ENCODE measurements at places on chromosomes 5 and 9. TPM values are rescaled to one million over a fixed set of nuclear protein-coding genes. Genes with fewer than 3 reads are reported as not detected.

DNA sequence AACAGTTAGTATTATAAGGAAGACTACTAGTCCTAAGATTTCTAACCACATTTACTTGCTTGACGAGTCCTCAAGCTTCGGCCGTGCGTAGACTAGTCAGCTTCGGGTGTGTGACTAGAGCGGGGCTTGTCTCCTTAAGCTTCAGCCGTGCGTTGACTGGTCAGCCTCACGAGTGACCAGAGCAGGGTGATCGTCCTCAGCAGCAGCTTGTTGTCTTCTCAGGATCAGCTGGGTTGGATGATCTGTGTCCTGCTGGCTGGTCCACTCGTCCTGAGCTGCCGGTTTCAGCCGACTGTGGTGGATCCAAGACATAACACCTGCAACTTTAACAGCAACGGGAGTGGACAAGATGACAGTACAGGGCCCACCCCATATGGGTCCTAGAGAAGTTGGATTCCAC, 16.7 kb downstream of the CEL start:
- no peak overlapping the region for H3K4me3 ChIP-seq
- no peak for DNase-seq
- no peaks in the 10 kb centered on the region for H3K36me3 ChIP-seq
- no peak overlapping the region for H3K27ac ChIP-seq

DNA sequence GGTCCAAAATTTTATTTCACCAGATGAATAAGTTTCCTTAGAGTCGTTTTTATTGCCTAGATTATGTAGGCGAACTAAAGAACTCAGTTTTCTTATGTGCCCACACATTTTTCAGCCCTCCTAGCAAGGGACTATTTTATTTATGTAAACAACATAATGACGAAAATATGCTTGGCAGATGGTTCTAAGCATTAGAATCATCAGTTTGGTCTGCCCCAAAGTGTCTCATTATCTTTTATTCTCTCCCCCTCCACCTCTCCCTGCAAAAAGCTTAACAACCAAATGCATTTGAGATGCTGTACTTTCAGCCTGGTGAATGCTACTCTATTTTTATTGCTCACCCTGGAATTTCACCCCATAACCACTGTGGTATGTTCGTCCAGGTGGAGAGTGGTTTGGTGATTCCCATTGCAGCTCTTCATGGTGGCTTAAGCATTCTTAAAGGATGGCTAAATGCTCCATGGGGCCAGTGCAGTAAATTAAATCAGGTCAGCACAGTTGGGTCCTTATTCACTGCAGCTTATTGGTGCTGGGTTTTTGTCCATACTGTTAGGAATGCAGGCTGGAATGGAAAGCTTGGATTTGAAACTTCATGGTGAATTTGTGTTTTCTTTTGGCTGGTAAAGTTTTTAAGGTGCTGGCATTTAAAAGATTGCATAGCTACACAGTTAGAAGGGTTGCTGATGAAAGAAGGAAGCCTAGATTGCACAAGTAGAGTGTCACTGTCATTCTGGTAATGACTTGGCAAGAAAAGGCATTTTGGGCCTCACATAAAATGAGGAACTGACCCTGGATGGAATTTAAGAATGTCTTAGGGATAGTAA, 39.2 kb downstream of the TLE4 start:
- no peak overlapping the region for H3K27ac ChIP-seq
- DNase-seq: no peak
- no peaks in the 10 kb centered on the region for H3K36me3 ChIP-seq
- peaks cover 4% of the 10 kb centered on the region for H3K4me1 ChIP-seq
- H3K4me3 ChIP-seq: no peak overlapping the region

GRCh38 chr5:169074839-169075238, 226.1 kb downstream of the SLIT3 start:
- no peaks in the 10 kb centered on the region for H3K4me1 ChIP-seq
- DNase-seq: no peak
- H3K27ac ChIP-seq: no peak overlapping the region
- no peaks in the 10 kb centered on the region for H3K36me3 ChIP-seq
- H3K27me3 ChIP-seq: no peaks in the 10 kb centered on the region
- H3K4me3 ChIP-seq: no peak overlapping the region

DNA sequence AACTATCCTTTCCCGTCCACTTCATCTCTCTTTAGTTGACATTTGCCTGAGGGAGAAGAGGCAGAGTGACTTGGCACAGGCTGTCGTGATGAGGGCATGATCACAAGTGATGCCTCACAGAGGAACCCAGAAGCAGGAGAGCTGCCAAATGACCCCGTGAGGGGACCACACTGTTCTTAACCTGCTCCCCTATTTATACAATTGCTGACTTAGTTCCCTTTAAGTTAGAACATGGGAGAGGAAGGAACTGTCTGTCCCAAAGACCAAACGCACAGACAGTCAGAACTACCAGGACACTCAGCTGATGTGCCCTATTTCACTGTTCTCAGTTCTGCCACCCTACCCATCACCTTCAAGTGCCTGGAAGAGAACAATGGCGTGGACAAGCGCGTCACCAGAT, 73.7 kb downstream of the SLC1A3 start:
- no peaks in the 10 kb centered on the region for H3K27me3 ChIP-seq
- no peaks in the 10 kb centered on the region for H3K36me3 ChIP-seq
- H3K4me1 ChIP-seq: no peaks in the 10 kb centered on the region
- no peak overlapping the region for H3K4me3 ChIP-seq
- DNase-seq: no peak

DNA sequence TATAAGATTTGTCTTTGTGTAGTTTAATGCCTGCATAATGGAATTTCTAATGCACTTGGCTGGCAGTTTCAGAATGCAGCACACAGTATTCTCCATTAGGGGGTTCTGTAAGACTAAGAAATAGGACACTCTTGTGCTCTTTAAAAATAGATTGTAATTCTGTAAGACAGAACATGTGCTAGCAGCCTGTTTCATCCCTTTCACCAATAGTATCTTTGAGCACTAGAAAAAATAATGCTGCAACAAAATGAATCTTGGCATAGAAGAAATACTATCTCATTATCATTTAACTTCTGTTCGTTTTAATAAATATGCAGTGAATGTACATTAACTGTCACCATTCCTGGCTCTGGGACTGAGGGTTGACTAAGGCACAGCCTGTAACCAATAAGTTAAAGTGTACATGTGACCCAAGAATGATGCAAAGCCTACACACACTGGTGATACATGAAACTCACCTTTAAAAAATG, 23.8 kb upstream of the ZNF622 start:
- no peaks in the 10 kb centered on the region for H3K27me3 ChIP-seq
- DNase-seq: no peak
- H3K27ac ChIP-seq: no peak overlapping the region
- H3K4me3 ChIP-seq: no peak overlapping the region
- H3K4me1 ChIP-seq: no peaks in the 10 kb centered on the region

The CTSL gene
- 71.4 TPM for total RNA-seq

DNA sequence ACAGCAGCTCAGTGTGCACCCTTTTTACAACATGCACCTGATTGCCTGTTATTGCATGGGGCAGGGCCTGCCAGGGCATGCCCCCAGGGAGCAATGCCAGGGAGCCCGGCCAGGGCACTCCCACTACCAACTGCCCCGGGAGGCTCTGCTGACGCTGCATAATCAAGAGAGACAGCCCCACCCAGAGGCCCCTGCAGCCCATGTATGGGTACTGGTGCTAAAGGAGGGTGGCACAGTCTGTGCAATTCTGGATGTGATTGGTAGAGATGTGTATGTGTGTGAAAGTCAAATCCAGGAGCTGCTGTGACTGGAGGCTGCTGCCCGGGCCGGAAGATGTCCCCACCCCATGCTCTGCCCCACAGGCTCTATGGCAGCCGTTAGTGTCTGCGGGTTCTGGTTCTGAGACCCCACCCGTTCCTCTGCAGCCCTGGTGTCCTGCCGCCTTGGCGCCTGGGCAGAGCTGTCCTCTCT, 3.9 kb upstream of the NEURL1B start:
- H3K4me1 ChIP-seq: peaks cover 7% of the 10 kb centered on the region
- no peaks in the 10 kb centered on the region for H3K36me3 ChIP-seq
- no peak for DNase-seq
- no peak overlapping the region for H3K27ac ChIP-seq
- peaks cover 5% of the 10 kb centered on the region for H3K27me3 ChIP-seq

DNA sequence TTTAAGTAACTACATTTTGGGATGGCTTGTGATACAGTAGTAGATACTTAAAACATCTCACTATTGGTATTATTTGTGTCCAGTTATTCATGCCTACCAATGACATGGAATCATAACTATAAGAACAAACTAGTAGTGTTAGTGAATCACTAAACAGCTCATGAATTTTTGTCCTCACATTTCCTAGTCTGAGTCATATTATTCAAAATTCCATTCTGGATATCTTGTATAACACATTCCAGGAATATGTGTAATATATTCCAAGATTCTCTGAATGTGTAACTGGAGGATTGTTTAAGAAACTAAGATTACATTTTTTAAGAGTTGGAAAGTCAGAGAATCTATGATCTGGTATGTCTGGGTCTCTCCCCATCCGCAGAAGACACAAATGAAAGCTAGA, 565.3 kb upstream of the ZNF608 start:
- no peak overlapping the region for H3K4me3 ChIP-seq
- H3K36me3 ChIP-seq: no peaks in the 10 kb centered on the region
- H3K27ac ChIP-seq: no peak overlapping the region
- H3K4me1 ChIP-seq: no peaks in the 10 kb centered on the region

- no peaks in the 10 kb centered on the region for H3K27me3 ChIP-seq
- no peaks in the 10 kb centered on the region for H3K36me3 ChIP-seq
- H3K27ac ChIP-seq: no peak overlapping the region
These were observed 64.2 kb upstream of the ECM2 start for GRCh38 chr9:92599938-92600461.

DNA sequence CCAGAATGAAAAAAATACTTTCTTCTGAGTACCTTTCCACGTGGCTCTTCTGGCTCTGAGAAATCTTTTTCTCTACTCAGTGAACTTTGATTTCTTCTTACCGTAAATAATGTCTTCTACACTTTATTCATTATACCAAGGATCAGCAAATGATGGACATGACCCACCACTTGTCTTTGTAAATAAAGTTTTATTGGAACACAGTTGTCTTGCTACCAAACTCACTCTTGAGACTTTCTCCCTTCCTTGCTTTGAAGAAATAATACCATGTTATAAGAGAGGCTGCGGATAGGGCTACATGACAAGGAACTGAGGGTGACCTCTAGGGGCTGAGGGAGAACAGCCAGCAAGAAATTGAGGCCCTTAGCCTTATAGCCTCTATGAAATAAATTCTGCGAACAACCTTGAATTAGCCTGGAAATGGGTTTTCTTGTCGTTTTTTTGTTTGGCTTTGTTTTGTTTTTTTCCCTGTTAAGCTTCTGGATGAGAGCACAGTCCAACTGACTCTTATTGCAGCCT, 212.5 kb downstream of the COMMD10 start:
- no peak for DNase-seq
- no peaks in the 10 kb centered on the region for H3K4me1 ChIP-seq
- no peak overlapping the region for H3K4me3 ChIP-seq
- H3K27me3 ChIP-seq: no peaks in the 10 kb centered on the region

Data from CD4-positive, alpha-beta memory T cell (primary cell).